ENCODE measurements at places on chromosomes 7 and 10.

DNA sequence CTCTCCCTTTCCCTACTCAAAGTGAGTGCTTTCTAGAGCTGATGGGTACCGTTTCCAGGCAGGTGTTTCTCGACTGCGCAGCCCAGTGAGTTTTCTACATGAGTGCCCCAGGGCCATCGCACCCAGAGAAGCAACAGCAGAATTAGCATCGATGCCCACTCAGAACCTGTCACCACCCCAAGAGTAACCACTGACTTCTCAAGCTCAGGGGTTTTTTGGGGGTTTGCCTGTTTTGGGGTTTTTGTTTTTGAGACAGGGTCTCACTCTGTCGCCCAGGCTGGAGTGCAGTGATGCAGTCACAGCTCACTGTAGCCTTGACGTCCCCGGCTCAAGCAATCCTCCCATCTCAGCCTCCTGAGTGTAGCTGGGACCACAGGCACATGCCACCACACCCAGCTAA is 25.7 kb downstream of the SNX8 start:
- no peak for DNase-seq

DNA sequence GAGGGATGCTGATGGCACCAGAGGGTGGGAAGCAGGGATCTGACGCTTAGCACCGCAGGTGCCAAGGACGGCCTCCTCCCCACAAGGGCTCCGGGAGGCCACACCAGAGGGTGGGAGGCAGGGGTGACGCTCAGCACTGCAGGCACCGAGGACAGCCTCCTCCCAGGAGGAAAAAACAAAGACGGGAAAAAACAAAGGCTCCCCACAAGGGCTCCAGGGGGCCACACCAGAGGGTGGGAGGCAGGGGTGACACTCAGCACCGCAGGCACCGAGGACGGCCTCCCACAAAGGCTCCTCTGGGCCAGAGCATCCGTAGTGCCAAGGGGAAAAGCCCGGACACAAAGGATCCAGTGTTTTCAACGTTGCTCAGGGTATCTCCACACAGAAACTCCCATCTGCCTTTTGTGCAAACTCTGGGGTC is 25.6 kb downstream of the DIP2C start:
- no peak for DNase-seq

DNA sequence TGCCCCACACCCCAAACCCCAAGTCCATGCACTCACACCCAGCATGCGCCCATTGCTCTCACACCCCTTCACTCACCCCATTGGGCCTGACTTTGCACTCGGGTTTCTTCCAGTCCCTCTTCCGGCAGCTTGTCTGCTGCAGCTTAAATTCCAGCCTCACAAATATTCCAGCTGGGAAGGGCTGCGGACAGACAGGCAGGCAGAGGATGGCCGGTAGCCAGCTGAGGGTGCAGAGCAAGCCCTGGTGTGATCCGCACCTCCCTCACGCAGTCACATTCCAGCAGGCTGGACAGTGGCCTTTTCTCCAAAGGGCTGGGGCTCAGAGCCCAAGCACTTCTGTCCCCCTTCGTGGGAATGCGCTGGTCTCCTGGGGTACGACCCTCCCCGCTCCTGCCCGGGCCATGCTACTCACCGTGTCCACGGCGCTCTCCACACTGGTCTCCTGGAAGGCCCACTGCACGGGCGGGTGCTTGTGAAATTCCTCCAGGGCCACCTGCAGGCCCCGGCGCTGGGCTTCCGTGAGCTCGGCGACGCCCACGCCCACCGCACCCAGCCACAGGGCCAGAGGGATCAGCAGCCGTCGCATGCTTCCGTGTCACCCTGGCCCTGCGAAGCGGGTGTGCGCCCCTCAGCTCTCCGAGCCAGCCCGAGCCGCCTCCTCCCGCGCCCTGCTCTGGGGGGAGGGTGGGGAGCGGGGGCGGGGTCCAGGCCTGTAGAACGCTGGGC is 1.2 kb downstream of the RARRES2 start:
- DNase-seq: no peak

GRCh38 chr10:76329891-76330575 is 898.6 kb downstream of the LRMDA start:
- no peak for DNase-seq

DNA sequence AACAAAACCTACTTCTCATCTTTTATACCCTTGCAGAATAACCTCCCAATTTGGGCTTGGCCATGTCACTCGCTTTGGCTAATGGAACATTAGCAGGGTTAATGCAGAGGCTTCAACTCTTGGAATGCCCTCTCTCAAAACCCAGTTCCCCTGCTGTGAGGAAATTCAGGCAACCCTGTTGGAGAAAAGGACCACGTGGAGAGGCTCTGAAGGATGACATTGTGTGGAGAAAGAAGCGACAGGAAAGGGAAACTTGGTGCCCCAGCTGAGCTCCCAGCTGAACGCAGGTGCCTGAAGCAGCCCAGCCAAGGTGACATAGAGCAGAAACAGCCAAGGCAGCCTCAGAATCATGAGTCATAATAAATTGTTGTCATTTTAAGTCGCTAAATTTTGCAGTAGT is 214.2 kb upstream of the GHITM start:
- DNase-seq: no peak

DNA sequence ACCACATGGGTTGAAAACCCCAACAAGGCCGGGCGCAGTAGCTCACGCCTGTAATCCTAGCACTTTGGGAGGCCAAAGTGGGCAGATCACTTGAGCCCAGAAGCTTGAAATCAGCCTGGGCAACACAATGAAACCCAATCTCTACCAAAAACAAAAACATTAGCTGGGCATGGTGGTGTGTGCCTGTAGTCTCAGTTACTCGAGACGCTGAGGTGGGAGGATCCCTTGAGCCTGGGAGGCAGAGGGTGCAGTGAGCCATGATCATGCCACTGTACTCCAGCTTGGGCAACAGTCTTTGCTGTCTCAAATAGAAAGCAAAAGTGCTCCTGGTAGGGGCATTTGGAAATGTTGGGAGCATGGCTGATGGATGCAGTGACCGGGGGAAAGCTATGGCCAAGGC is 209.6 kb upstream of the PLXNA4 start:
- peak; percentile 43 for DNase-seq

DNA sequence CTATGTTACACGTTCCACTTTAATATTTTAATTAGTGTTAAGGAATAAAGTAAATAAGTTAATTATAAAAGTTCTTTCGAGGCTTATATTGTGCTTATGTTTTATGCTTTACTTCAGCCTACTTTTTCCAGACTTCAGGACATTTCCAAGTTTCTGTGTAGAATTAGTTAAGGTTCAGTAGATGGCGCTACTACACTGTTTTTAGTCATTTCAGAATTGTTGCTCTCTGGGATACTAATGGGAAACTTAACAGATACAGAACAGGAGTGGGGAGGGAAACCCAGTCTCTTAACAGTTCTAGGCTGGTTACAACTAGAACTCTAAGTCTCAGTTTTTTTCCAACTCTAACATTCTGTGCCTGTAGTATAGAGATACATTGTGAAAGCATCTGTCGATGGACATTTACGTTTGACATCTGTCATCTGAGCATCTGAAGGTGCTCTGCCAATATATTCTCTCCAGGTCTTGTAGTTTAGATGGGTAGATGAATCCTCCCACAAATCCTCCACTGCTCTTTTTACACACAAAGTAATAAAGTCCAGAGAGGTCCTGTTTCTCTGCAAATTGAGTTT is 56.8 kb upstream of the FAM171A1 start:
- no peak for DNase-seq

DNA sequence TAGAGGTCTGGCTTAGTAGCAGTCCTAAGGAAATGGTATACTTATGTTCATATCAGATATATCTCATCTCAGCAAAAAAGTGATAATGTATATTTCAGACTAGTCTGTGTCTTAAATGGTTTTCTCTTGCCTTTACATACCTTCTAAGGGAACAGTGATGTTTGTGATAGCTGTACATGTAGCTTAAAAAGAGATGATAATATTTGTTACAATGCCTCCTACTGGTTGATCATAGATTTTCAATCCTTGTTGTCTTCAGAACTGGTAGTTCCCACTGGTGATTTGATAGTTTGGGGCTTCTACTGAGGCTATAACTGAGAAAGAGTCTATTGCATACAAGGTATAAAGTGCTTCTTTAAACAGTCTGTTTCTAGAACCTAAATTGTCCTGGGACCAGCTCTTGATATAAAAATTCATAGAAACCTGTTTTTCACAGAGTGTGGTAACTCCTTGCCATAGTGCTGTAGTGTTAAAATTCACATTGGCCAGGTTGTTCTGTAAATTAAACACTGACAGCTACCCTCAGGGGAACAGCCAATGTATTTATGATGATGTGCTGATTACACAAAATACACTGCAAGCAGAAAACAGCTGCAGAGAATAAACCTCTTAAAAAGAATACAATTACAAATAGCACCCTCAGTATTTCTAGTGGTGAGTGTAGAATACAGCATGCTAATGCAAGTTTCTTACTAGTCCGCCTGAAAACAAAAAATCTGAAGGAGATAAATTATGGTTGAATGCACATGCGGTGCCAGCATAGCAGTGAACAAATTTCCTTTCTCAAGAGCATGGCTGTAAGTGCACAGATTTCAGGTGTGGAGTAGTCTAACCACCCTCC is 90.3 kb downstream of the BTRC start:
- DNase-seq: no peak

GRCh38 chr10:114811862-114812261 is 9.7 kb upstream of the FHIP2A start:
- no peak for DNase-seq

DNA sequence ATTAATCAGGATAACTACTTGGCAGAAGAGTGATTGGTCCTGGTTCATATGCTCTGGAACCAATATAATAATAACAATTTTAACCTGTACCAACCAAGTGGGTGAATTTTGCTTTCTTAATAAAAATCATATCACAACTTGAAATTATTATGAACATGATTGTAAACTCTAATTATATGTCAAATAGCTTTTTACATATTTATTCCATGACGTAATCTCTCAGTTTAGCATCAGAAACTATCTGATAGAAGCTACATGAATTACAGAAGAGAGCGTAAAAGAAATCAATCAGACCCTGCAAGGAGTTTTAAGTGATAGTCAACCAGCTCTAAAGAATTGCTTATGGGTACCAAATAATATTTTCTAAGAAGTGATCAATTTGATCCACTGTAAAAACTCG is 10.1 kb downstream of the GNG11 start:
- DNase-seq: no peak

DNA sequence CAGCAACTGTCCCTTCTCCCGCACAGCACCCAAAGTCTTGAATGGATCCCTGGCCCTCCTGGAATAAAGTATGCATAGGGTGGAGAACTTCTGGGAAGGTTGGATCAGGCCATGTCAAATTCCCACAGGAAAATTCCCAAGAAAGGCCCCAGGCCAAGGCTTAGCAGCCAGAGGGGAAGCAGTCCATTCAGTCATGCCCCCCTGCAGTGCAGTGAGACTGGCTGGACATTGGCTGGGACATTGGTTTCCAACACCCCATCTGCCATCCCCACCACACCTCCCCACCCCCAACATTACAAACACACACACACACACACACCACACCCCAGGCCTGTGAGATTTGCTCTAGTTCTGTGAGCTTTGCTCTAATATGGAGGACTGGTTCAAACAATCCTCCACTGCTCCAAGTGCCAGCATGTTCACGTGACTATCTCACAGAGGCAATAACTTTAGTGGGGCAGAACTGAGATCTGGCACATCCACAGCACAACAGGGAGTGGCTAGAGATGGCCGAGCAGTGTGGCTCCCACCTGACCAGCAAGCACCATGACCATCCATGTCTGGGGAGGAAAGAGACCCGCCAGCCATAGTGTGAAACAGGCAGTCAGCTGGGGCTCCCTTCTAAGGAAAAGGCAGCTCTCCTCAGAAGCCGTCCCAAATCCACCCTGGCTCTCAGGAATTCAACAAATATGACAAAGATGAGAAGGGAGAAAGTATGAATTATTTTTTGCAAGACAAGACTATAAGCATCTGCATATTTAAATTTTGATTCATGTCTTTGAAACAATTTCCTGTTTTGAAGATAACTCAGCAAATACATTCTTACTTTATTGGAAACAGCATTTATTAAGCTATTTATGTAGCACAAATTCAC is 6.7 kb upstream of the FAM170B start:
- DNase-seq: no peak

Measured in right renal cortex interstitium (tissue), 3 donors.